SK-N-SH (cell line): ENCODE measurements at places on chromosomes 11 and 22.

- DNase-seq = no peak
Measured at GRCh38 chr11:20059587-20060021, 100.7 kb downstream of the DBX1 start.

DNA sequence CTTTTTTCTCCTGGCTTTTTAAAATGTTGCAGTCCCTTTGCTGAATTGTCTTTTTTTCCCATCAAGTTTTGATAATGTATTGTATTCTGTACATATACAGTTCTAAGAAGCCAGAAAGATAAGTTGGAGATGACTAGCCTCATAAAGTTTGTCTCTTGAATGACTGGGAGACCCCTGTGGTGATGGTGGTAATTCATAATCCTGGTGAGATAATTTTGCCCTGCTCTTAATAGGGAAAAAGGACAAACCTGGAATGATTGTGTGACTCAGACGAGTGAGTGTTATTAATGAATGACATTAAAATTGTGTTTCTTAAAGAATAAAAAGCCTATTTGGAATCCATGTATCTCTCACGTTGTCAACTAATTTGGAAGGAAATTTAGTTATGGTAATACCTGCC lies 1.2 kb downstream of the HIKESHI start:
- no peak for DNase-seq

GRCh38 chr11:31995525-31996094 lies 95.3 kb upstream of the RCN1 start:
- DNase-seq = no peak

GRCh38 chr11:129973809-129974208 lies 28.8 kb downstream of the PRDM10 start:
- DNase-seq = no peak

- DNase-seq = peak; percentile 96
Measured at GRCh38 chr22:29480512-29481264, 670 bp downstream of the NEFH start.

GRCh38 chr11:113549611-113550578 lies 74.7 kb upstream of the DRD2 start:
- DNase-seq = peak; percentile 44

- DNase-seq = no peak
Measured at GRCh38 chr11:43845816-43846215, 34.8 kb upstream of the ALKBH3 start.

- DNase-seq = no peak
Measured at GRCh38 chr22:31496735-31497146, 405 bp downstream of the SFI1 start.

DNA sequence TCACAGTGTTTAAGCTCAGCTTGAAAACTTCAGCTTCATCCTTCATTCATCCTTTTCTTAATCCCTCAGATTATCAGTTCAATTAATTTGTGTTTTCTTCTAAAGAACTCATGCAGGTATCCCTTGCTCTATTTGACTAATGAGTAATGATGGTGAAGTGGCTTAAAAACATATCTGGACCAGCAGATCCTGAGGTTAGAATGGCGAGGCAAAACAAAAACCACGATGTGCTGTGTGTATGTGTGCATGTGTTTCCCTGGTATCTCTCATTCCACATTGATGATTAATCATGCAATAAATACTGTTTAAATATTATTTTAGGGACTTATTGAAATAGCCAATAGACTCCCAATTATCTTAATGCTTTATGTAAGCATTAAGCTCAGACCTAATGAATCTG lies 437.0 kb downstream of the DYNC2H1 start:
- DNase-seq = no peak

DNA sequence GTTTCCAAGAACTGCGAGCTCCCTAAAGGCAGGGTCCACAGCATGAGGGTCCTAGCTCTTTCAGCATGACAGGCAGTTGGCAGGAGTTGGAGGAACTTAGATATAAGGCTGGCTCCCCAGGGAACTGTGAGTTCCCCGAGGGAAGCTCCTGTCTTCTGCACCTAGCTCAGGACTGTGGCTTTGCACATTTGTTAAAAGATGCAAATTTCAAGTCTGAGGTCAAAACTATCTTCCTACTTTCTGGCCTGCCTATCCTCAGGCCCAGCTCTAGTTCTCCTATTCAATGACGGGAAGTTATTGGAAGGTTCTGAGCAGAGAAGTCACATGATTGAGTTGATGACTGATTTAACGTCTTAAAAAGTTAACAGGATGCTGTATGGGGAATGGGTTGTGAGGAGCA lies 11.7 kb upstream of the UCP3 start:
- no peak for DNase-seq

- no peak for DNase-seq
Measured at GRCh38 chr11:71428861-71429435, 19.2 kb downstream of the DHCR7 start.

GRCh38 chr22:49628391-49629260 lies 199.0 kb downstream of the BRD1 start:
- no peak for DNase-seq

GRCh38 chr11:94922321-94923003 lies 50.9 kb downstream of the CWC15 start:
- DNase-seq = no peak

GRCh38 chr11:110613197-110613918 lies 98.9 kb downstream of the ARHGAP20 start:
- no peak for DNase-seq

DNA sequence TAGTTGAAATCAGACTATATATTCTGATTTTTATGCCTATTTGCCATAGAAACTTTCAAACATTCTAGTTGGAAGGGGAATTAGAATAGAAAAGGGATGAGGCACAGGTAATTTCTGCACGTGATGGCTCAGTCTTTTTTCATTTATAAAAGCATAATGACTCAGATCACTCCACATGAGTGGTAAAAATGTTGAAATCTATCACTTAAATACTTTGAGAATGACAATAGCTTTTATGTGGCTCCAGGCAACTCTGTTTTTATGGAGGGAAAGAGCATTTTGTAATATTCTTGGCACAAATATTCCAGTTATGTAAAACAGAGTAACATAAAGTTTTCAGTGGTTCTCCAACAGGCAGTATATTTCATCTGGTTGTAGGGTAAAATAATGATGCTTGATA lies 5.9 kb upstream of the MMP3 start:
- DNase-seq = no peak

- DNase-seq = no peak
Measured at GRCh38 chr11:126926376-126926791, 74.2 kb downstream of the KIRREL3 start.

GRCh38 chr11:101096036-101096704 lies 33.4 kb downstream of the PGR start:
- no peak for DNase-seq

- DNase-seq = no peak
Measured at GRCh38 chr22:39453765-39454378, 2.9 kb upstream of the MGAT3 start.

DNA sequence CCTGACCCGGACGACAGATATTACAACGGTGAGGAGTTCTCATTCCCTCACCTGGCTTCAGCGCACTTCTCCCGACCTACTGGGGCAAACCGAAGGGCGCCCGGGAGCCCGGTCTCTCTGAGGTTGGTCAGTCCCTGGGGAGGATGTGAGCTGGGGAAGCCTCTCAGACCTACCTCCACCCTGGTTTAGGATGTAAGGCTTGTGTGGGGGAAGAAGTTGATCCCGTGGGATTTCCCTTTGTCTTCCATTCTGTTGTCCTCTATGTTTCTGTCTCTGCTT lies 12.3 kb downstream of the ROBO3 start:
- DNase-seq = no peak

DNA sequence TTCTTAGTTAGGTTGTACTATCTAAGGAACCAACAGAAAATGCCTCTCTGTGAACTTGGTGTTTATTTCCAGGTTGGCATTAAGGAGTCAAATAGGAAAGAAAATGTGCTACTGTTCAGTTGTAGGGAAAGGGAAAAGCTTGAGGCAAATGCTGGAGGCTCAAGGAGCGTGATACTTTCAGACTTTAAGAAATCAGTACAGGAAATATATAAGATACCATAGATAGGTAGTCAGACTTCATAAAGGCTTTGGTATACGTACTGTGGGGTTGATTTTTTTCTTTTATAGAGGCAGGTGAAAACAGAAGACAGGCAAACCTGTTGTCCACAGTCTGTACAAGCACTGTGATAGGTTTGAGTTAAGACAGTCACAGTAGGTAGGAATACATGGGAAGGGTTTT lies 30.8 kb downstream of the EP300 start:
- DNase-seq = no peak

DNA sequence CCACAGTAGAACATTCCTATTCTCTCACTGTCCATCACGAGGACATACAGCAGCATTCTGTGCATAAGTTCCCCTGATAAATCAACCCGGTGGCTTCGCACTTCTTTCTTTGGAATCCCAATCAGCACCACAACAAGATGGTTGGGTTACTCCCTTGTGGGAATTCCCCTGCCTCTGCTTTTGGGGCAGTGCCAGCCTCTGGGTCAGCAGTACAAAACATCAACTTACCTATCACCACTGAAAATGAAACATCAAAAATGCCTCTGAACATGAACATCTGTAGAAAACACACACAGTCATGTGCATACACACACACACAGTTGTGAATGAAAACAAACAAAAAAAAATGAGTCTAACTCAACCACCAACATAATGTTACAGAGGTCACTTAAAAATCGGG lies 79.3 kb downstream of the KCNA4 start:
- no peak for DNase-seq

- DNase-seq = no peak
Measured at GRCh38 chr11:97865424-97866012, 1155.2 kb upstream of the CNTN5 start.

- peak; percentile 25 for DNase-seq
Measured at GRCh38 chr11:2932850-2933251, 3.6 kb upstream of the PHLDA2 start.

DNA sequence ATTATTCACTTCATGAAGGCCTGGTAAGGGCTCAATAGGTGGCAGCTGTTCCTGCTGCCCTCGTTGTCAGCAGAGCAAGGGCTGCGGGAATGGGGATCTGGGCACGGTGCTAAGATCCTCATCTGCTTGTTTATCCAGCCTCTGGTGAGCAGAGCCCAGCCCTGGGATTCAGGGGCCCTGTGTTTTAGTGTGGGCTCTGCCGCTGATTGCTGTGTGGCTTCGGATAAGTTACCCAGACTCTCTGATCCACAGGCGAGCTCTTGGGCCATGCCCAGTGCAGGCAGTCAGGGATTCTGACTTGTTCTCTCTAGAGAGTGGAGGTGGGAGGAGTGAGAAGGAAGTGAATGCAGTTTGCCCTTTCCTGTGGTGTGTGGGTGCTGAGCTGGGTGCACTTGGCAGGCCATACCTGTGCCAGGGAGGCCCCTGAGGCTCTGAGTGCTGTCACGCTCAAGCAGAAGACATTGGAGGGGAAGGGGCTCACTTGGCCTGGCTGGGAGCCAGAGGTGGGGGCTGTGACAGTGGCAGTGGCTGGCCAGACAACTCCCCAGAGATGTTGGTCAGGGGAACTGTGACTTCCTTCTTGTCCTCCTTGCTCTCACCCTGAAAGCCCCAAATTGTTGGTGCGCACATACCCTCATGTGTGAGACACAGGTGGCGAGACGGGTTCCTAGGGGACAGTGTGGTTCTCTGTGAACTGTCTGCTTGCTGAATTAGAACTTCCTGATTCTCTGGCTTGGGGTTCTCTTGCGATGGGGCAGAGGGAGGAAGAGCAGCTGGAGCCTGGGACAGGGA lies 43.7 kb downstream of the CD82 start:
- DNase-seq = no peak

GRCh38 chr11:61481806-61482205 lies 26.7 kb upstream of the LRRC10B start:
- DNase-seq = no peak

GRCh38 chr11:107898270-107898669 lies 30.0 kb upstream of the RAB39A start:
- DNase-seq = peak; percentile 43

DNA sequence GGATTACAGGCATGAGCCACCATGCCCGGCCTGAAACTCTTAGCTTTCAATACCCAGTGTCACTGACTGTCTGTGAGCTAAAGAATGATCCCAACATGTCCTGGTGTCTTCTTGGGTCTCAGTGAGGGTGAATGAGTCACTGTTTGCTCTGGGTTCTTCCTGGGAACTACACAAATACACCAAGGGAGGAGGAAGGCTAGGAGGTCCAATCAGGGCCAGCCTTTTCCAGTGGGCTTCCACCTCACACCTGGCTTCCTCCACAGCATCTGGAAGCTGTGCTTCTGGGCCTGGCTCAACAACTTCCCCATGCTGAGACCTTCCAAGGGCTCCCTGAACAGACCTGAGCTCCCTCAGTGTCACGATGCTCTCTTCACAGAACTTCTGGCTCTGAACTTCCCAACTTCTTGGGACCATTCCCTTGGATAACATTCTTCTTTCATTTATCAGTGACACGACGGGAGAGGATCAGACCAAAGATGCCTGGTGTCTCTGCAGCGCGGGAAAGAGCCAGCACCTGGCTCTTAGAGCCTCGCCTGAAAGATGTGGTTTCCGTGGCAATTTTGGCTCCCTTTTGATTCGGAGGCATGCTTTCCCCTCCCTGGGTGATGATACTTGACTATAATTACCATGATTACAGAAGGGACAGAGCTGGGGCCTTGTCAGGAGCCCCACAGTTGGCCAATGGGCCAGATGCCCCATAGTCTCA lies 22.3 kb upstream of the CHRM4 start:
- no peak for DNase-seq

DNA sequence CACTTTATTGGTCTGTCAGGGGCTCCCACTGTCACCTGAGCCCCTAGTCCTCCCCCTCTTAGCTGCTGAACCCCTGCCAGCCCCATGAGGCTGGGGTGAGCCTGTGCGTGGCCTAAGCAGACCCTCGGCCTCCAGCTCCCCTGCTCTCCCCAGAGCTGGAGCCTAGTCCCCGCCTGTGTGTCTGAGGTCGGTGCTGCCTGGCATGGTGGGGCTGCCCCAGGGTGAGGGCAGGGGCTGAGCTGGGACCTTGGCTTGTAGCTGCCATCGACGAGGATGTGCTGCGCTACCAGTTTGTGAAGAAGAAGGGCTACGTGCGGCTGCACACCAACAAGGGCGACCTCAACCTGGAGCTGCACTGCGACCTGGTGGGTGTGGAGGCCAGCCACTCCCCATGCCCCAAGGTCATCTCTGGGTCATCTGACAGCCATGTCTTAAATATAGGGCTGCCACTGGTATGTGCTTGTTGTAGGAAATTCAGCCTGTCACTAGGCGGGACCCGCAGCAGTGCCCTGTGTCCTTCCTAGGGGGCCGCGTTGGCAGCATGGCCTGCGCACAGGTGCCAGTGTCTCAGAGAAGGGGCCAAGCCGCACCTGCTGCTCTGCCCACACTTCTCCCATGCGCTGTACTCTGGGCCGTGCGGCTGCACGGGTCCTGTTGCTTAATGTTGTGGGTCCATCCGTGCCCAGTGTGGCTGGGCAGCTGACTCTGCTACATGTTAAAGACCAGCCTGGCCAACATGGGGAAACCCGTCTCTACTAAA lies 21.0 kb downstream of the PPIL2 start:
- no peak for DNase-seq

- peak; percentile 34 for DNase-seq
Measured at GRCh38 chr11:102666331-102666957, 39.1 kb downstream of the MMP27 start.
